ENCODE measurements at places on chromosomes 12 and 14.

- H3K27me3 ChIP-seq: no peaks in the 10 kb centered on the region
- H3K27ac ChIP-seq: no peak overlapping the region
- no peaks in the 10 kb centered on the region for H3K4me1 ChIP-seq
- no peaks in the 10 kb centered on the region for H3K36me3 ChIP-seq
Measured at GRCh38 chr12:3772380-3772779, 19.5 kb upstream of the CRACR2A start.

DNA sequence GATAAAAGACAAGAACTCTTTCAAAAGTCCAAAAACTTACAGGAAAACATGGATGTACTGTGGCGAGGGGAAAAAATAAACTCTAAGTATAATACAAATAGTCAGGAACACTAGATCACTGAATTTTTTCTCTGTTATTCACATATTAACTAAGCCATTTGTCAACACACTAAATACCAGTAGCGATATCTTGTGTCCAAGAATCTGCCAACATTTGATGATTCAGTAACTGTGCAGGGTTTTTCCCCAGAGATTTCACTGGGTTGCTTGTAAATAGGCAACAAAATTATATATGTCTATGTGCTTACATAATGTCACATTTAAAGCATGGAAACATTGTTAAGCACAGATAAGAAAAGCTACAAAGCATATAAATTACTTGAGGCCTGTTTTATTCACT lies 205.9 kb downstream of the KIF21A start:
- no peak for DNase-seq
- H3K4me1 ChIP-seq: no peaks in the 10 kb centered on the region
- no peak overlapping the region for H3K27ac ChIP-seq

DNA sequence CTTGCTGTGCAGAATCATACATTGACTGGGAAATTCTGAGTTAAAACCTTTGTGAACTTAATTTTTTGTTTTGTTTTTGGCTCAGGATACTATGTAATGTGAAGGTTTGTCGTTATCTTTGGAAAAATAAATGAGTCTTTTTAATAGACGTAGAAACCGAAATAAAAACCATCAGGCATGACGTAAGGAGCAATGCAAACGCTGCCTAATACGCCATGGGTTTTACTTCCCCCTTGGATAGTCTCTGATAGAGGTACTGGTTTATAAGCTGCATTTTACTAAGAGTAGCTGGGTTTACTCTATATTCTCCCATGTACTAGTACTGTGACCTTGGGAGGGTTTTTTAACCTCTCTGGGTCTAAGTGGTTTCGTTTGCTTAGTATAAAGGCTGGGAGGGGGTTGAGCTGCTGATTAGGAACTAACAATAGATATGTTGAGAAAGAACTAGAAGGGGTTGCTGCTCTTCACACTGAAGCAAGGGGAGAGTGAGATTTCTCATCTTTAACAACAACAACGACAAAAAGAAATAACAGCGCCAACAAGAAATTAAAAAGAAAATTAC lies 66.8 kb upstream of the SLCO1C1 start:
- H3K27ac ChIP-seq: no peak overlapping the region
- H3K36me3 ChIP-seq: no peaks in the 10 kb centered on the region
- H3K4me3 ChIP-seq: no peak overlapping the region
- no peaks in the 10 kb centered on the region for H3K27me3 ChIP-seq
- no peak for DNase-seq
- no peaks in the 10 kb centered on the region for H3K4me1 ChIP-seq

- H3K27ac ChIP-seq: no peak overlapping the region
- DNase-seq: no peak
- no peak overlapping the region for H3K4me3 ChIP-seq
- peaks cover 4% of the 10 kb centered on the region for H3K36me3 ChIP-seq
- no peaks in the 10 kb centered on the region for H3K4me1 ChIP-seq
- no peaks in the 10 kb centered on the region for H3K27me3 ChIP-seq
Measured at GRCh38 chr12:109949089-109949488, 47.1 kb downstream of the GIT2 start.

DNA sequence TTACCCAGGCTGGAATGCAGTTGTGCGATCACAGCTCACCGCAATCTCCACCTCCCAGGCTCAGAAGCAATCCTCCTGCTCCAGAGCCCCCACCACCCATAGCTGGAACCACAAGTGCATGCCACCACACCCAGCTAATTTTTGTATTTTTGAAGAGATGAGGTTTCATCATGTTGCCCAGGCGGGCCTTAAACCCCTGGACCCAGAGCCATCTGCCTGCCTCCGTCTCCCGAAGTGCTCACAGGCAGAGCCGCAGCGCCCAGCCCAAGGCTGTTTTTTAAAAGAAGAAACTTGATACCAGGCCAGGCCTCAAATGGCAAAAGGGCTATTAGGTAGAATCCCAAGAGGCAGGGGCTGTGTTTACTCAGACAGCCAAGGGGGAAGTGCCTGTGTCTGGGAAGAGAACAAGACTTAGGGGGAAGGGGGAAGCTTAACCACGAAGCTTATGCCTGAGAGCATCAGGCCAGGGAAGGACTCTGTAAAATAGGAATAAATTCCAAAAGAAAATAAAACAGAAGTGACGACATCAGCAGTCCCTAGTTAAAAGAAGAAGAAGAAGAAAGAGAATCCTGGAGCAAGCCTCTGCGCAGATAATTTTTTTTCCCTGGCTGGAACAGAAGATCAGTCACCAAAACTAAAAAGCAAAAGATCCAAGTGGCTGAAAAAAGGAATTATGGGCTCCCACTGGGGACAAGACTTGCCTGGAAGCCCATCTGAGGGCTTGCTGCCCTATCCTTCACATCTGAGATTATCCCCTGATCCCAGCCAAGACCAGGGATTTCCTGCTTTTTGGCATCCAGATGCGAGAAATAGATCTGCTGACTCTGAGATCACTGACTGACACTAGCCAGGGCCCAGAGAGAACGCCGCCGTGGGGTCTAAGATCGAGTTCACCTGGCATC lies 170.5 kb downstream of the NDUFA12 start:
- H3K4me1 ChIP-seq: no peaks in the 10 kb centered on the region
- H3K36me3 ChIP-seq: no peaks in the 10 kb centered on the region
- DNase-seq: no peak

DNA sequence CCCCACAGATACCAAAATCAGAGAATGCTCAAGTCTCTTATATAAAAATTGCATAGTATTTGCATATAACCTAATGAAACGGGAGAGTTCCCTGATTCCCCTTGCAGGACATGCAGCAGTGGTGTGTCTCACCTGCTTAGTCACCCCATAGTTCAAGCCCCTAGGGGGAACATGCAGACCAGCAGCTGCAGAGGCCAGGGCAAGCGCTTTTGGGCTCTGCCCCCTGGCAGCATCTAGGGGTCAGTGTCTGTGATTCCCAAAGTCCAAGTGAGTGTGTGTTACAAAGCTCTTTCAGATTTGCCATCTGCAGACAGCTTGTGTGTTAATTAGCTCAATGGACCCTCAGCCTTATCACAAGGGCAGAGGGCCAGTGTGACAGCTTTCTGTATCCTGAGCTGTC lies 110.1 kb downstream of the DNAI7 start:
- no peaks in the 10 kb centered on the region for H3K27me3 ChIP-seq
- H3K4me3 ChIP-seq: no peak overlapping the region
- no peaks in the 10 kb centered on the region for H3K36me3 ChIP-seq

DNA sequence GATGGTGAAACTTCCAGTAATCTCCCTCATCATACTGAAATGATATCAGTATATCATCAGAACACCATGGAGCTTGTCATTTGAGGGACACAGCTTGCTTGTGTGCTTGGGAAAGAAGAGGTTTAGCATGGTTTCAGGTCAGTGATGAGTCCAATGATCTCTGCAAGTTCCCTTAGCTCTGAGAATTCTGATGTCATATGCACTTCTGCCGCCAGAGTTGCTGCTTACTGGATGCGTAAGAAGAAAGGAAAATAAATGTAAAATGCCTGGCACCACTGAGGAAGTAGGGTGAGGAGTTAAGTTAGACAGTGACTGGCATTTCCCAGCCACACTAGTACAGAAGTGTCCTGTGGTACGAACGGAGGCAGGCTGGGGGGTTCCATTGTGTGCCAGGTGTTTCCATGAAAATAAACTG lies 22.6 kb downstream of the PRKCH start:
- no peaks in the 10 kb centered on the region for H3K4me1 ChIP-seq
- H3K36me3 ChIP-seq: no peaks in the 10 kb centered on the region
- H3K4me3 ChIP-seq: no peak overlapping the region

DNA sequence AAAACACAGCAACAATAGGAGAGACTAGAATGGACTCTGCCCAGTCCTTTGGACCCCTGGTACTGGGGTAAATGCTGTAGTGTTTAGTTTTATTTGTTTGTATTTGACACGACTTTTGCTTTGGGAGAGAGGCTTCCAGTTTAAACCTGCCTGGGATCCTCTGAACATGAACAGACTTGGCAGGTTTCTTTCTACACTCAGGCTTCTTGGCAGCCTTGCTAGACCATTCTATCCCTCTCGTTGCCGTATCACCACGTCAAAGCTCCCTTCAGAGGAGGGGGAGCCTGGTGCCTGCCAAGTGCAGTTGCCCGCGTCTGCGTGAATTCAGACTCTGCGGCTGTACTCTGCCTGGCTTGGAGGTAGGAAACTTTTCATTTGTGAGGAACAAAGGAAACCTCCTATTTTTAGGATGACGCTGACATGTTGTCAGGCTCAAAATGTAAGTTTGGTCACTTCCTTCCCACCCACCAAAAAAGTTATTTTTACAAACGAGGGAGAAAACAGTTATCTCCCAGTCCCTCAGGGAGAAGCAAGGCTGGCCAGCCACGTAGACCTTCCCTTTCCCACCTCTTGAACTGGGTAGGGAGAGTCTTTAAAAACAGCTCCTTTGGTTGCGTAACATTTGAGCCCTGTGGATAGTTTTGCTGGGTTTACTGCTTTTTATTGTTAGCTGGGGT lies 25.9 kb downstream of the CD9 start:
- H3K27ac ChIP-seq: peak overlapping the region; percentile 96
- peaks cover 72% of the 10 kb centered on the region for H3K4me1 ChIP-seq
- no peaks in the 10 kb centered on the region for H3K36me3 ChIP-seq
- no peaks in the 10 kb centered on the region for H3K27me3 ChIP-seq

- peak; percentile 54 for DNase-seq
- peaks cover 11% of the 10 kb centered on the region for H3K4me1 ChIP-seq
- H3K27ac ChIP-seq: peak overlapping the region; percentile 95
- H3K4me3 ChIP-seq: peak overlapping the region; percentile 97
- peaks cover 2% of the 10 kb centered on the region for H3K36me3 ChIP-seq
- H3K27me3 ChIP-seq: no peaks in the 10 kb centered on the region
Measured at GRCh38 chr12:46373301-46374296, 1.0 kb upstream of the SLC38A2 start.

- H3K4me3 ChIP-seq: peak overlapping the region; percentile 17
- no peaks in the 10 kb centered on the region for H3K27me3 ChIP-seq
- no peaks in the 10 kb centered on the region for H3K4me1 ChIP-seq
- H3K36me3 ChIP-seq: no peaks in the 10 kb centered on the region
- H3K27ac ChIP-seq: peak overlapping the region; percentile 80
- DNase-seq: no peak
Measured at GRCh38 chr12:54053003-54053750, 458 bp upstream of the HOXC4 start.

GRCh38 chr12:131153956-131154355 lies 200.2 kb downstream of the ADGRD1 start:
- no peaks in the 10 kb centered on the region for H3K36me3 ChIP-seq
- no peak overlapping the region for H3K27ac ChIP-seq
- H3K27me3 ChIP-seq: no peaks in the 10 kb centered on the region
- H3K4me3 ChIP-seq: no peak overlapping the region

- no peak overlapping the region for H3K4me3 ChIP-seq
- H3K4me1 ChIP-seq: no peaks in the 10 kb centered on the region
- no peaks in the 10 kb centered on the region for H3K36me3 ChIP-seq
- no peak overlapping the region for H3K27ac ChIP-seq
Measured at GRCh38 chr12:7642876-7643309, 22.8 kb downstream of the APOBEC1 start.

DNA sequence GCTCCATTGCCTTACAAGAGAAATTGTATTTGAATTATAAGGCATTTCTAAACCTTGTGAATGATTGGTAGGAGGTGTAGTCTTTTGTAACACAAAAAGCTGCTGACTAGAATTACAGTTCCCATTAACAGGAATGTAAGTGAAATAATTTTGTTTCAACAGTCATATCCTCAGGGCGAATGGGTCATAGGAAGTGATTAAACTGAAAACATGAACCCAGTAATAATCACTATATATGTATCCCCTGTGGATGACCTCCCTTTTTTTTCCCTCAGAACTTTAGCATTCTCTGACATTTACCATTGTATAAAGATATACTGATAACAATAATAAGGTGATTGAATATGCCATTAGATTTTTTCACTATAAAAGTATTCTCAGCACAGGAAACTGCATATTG lies 312.3 kb downstream of the ATP23 start:
- no peaks in the 10 kb centered on the region for H3K27me3 ChIP-seq
- H3K27ac ChIP-seq: no peak overlapping the region
- no peak overlapping the region for H3K4me3 ChIP-seq
- DNase-seq: no peak

- no peaks in the 10 kb centered on the region for H3K27me3 ChIP-seq
- H3K36me3 ChIP-seq: no peaks in the 10 kb centered on the region
- peaks cover 13% of the 10 kb centered on the region for H3K4me1 ChIP-seq
- H3K27ac ChIP-seq: peak overlapping the region; percentile 84
- H3K4me3 ChIP-seq: peak overlapping the region; percentile 77
Measured at GRCh38 chr14:23071921-23072539, 14.7 kb upstream of the CDH24 start.

- no peaks in the 10 kb centered on the region for H3K27me3 ChIP-seq
- H3K4me1 ChIP-seq: no peaks in the 10 kb centered on the region
- no peak overlapping the region for H3K4me3 ChIP-seq
- DNase-seq: no peak
Measured at GRCh38 chr14:85618978-85619377, 89.0 kb downstream of the FLRT2 start.

DNA sequence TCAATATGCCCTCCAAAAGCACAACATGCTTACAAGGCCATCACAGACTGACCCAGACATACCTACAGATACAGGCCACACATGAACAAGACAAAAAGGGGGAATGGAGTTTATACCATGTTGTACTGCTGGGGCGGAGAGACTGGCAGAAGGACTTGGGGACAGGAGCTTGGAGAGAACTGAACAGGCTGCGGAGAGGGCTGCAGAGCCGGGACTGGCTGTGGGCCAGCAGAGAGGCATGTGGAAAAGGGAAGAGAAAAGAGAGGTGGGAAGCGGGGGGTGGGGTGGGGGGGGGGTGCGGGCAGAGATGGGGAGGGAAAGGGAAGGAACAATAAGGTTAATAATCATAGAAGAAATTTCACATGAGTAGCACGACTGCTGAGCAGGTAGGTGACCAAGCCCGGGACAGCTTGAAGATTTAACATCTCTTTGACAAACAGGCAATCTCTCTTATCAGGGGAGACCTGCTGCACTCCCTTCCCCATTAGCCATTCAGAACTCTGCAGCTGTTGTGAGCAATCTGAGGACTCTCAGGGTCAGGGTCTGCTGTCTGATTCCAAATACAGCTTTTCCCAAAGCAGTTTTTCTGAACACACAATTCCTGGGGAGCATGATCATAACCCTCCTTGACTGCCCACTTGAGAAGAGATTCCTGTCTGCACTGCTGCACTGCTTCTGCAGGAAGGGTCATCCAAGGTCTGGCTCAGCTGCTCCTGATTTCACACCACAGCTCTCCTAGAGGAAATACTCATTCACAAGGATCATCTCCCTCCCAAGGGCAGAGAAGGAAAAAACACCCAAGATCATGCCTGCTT lies 21.6 kb upstream of the STAC3 start:
- no peak overlapping the region for H3K27ac ChIP-seq
- DNase-seq: no peak
- no peaks in the 10 kb centered on the region for H3K36me3 ChIP-seq
- no peaks in the 10 kb centered on the region for H3K27me3 ChIP-seq

- no peak overlapping the region for H3K4me3 ChIP-seq
- H3K36me3 ChIP-seq: no peaks in the 10 kb centered on the region
- no peaks in the 10 kb centered on the region for H3K27me3 ChIP-seq
- no peak overlapping the region for H3K27ac ChIP-seq
Measured at GRCh38 chr12:64621257-64621942, 11.1 kb downstream of the RASSF3 start.
